ENCODE measurements at places on chromosomes 5 and 9.

- peak; percentile 23 for DNase-seq
Measured at GRCh38 chr5:151315998-151316597, 12.5 kb upstream of the SLC36A3 start.

DNA sequence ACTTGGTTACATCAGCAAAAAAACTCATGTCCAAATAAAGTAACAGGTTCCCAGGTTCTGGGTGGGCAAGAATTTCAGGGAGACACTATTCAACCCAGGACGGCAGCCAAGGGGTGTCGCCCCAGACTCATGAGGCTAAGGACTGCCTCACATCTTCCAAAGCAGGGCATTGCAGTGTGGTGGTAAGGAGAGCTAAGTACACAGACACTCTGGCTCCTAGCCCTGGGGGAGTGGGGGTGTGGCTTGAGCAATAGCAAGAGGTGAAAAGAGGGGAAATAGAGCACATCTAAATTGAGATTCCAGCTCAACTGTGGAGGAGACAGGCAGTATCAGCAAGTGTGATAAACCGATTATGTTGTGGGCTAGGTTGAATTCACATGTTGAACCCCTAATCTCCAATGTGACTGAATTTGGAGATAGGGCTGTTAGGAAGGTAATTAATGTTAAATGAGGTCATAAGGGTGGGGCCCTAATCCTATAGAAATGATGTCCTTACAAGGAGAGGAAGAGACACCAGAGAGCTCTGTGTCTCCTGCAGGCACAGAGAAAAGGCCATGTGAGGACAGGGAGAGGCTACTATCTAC lies 49.9 kb upstream of the MARCHF11 start:
- DNase-seq = no peak

- DNase-seq = no peak
Measured at GRCh38 chr5:126864042-126864688, 87.2 kb downstream of the LMNB1 start.

- DNase-seq = no peak
Measured at GRCh38 chr5:147559749-147560148, 49.9 kb upstream of the DPYSL3 start.

DNA sequence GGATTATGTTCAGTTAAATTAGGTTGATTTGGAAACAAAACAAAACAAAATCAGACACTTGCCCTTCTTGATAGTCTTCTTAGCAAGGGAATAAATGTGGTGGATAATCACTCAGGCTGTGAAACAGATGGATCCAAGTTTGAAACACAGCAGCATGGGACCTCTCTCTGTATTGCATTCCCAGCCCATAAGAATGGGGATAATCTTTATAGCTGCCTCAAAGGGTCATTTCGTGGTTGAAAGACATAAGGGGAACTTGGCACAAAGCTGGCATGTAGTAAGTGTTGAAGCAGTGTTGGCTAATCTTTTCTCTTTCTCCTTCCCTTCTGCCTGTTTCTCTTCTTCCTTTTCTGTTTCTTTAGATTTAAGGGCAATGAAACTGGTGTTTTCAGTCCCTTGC lies 333.9 kb upstream of the TLE4 start:
- DNase-seq = no peak

DNA sequence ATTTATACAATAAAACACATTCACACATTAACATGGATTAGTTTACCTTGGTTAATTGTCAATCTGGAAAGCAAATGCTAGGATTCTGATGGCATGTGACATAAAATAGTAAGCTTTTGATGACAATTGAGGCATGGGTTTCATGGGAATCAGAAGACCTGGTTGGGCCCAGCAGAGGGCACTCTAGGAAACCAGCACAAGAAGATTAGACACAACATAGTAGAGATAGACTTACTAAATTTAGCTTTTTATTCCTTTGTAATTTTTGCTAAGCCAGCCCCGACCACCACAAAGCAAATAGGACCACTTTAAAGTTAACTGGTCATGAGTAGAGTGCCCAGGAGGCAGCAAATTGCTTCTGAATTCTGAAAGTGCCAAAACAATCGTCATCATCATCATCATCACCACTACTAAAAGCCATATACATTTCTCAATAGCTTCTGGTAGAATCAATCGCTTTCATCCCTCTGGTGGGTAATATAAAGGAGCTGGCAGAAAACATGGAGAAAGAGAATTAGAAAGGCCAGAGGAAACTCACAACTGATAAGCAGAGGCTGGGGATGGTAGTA lies 163.2 kb downstream of the ARRDC3 start:
- DNase-seq = no peak

GRCh38 chr9:124218987-124219461 lies 38.7 kb upstream of the NEK6 start:
- DNase-seq = no peak

- no peak for DNase-seq
Measured at GRCh38 chr5:133112026-133112660, 60.3 kb downstream of the HSPA4 start.

- DNase-seq = no peak
Measured at GRCh38 chr5:170263906-170264305, 31.1 kb downstream of the C5orf58 start.

GRCh38 chr9:132898051-132898450 lies 19.4 kb downstream of the SPACA9 start:
- no peak for DNase-seq

- DNase-seq = no peak
Measured at GRCh38 chr9:109011231-109011671, 2.0 kb downstream of the CTNNAL1 start.

- DNase-seq = no peak
Measured at GRCh38 chr9:126377176-126377509, 50.5 kb downstream of the MVB12B start.

DNA sequence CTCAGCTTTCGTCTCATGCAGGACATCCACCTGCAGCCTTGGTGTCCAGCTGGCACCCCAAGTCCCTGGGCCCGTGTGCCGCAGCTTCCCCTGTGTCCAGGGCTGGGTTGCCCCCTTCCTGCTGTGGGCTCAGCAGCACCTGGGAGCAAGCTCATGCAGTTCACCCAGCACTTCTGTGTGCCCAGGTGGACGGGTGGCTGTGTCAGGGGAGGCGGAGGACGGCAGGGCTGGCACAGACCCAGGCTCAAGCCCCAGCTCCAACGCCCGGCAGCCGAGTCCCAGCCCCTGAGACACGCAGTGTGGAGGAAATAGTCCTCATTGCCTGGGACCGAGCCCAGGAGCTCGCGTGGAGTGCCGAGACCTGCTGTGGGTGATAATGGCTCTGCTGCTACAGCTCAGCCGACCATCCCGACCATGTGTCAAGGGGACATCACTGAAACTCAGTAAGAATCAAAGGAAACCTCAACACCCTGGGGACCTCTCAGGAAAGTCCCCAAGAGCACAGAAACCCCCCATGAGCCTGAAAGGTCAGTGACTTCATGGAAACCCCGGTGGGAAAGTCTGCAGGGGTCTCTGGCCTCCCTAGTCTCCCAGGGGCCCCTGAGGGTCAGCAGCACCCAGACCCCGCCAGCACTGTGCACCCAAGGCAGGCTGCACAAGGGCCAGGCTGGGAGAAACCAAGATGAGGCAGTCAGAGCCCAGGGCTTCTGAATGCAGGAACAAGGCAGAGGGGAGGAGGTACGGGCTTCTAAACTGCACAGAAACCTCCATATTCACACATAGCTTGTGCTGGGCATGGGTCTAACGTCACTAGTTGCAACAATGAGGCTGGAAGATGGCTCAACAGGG lies 38.8 kb downstream of the LPCAT1 start:
- no peak for DNase-seq

- no peak for DNase-seq
Measured at GRCh38 chr5:84870369-84870768, 485.7 kb upstream of the EDIL3 start.

DNA sequence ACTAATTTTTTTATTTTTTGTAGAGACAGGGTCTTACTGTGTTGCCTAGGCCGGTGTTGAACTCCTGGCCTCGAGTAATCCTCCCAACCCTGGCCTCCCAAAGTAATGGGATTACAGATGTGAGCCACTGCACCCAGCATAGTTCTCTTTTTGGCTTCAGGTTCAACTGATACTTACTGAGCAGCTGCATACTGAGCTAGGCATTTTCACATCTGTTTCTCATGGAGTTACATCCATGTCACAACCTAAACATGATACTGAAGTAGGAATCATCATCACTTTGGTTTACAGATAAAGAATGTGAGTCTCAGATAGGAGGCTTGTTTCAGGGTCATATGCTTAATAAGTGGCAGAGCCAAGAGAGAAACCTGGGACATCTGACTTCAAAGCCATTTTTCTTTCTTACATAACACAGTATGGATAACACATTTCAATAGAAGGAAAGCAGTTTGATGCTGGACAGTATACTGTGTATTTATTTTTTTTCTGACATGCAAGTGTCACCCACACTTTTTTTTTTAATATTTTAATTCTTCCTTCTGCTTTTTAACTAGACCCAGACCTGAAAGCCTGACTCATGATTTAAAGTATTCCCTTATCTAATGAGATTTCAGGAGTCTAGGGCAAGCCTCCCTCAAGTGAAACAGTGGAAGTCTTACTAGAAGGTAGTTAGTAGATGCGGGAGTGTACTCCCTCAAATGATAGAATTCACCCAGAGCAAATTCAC lies 90.8 kb downstream of the HACD4 start:
- no peak for DNase-seq

GRCh38 chr5:96339862-96340261 lies 93.2 kb downstream of the PCSK1 start:
- no peak for DNase-seq

GRCh38 chr9:115198001-115198400 lies 80.0 kb upstream of the TNC start:
- no peak for DNase-seq

DNA sequence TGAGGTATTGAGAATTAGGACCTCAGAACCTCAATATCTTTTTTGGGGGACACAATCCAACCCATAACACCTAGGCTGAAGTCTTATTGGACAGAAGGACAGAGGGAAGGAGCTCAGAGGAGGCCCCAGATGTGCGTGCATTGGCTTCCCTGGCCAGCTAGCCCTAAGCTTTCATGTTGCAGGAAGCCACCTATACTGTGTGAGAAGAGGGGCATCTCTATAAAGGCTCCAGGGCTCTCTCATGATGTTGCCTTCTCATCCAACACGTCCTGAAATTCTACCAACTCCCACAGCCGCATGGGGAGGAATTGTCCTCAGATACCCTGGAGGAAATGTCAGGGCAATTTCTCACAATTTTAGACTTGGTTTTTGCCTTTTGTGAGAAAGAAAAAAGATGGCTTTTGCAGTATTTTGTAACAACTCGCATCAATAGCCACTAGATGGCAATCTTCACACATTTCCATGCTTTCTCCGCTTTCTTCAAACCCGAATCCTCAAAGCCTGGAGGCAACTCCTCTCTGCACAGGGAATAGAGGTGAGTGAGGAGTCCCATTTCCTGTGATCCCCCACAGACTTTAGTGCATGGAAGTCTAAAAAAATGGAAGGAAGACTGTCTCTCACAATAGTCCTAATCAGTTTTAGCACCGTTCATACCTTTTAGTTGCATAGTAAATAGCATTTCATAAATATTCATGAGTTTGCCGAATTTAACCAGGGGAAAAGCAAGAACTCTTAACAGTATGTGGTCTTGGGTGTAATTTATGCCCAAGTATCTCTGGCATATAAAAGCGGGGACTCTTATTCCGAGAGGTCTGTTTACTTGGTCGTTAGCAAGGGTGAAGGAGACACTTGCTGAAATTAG lies 7.4 kb upstream of the PPP3R2 start:
- peak; percentile 49 for DNase-seq

DNA sequence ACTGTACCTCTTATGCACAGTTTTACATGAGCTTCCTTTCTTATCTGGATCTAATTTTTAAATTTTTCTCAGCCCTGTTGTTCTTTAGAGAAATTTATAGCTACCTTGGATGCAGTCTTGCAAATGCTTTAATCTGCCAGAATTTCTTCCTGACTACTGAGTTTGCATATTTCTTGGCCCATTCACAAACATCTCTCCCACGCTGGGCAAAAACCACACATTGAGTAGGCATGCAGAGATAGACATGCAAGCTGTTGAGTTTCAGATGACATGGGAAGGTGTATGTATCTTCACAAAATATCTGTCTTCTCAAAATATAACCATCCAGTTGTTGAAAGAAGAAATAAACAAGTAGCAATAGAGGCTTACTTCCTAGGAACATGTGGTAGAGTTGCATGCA lies 101.2 kb downstream of the PARP8 start:
- no peak for DNase-seq

DNA sequence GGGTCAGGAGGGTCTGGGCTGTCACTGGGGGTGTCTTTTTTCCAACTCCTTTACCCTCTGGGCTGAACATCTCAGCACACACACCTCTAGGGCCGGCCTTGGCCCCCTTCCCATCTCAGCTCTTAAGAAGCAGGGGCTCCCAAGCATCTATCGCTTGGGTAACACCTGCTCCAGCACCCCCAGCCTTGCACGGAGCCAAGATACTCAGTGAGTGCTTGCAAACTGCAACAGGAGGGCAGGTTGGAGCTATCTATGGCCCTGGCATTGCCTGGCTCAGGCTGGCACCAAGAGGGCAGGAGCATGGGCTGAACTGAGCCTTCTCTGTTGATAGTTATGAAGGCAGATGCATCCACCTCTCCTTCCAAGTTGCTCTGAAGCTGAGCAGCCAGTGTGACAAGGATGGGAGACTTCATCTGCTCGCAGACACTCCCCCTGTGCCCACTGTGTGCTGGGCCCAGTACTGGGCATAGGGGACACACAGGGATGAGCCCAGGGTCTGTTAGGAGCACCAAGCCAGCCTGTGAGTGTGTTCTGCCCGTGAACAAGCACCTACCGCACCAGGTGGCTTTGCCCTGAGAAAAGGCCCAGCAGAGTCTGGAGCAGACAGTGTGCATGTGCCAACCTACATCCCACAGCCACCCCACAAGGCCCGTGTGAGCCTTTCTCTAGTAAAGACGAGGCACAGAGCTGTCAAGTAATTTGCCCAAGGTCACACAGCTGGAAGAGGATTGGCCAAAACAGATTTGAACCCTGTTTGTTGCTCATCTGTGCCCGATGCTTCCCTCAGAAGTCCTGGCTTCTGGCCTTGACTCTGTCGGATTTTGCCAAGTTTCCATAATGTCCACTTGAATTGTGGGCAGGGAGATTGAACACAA lies 58.2 kb downstream of the PHF2 start:
- DNase-seq = no peak

DNA sequence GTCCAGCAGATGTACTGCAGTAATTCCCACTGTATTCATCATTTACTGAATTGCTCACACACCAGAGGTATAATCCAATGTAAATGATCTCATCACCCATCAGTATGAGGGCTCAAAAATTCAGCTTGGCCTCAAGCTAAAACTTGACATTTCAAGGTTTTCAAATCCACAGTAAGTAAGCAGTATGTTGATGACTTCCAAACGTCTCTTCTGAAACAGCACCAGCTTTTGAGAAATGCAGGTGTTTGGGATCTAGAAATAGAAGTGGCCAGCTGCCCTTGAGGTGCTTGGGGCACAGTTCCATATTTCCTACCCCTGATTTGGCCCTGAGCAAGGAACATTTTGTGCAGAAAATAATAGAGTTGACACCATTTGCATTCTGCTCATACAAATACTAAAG lies 388.0 kb upstream of the TUSC1 start:
- no peak for DNase-seq

DNA sequence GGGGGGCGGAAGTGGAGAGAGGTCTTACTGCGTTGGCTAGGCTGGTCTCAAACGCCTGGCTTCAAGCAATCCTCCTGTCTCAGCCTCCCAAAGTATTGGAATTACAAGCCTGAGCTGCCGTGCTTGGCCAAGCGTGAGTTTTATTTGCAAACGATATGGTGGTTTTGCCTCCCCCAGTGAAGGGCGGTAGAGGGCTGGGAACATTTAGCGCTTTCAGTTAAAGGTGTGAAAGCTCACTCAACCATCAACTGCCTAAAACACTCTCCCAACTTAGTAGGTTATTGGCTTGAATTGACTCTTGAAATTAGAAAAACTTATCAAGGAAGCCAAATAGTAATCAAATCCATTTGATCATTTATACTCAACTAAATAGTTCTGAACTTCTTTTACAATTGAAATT lies 156.3 kb downstream of the ESM1 start:
- DNase-seq = no peak

GRCh38 chr9:37528652-37529471 lies 43.1 kb downstream of the POLR1E start:
- DNase-seq = peak; percentile 29

Data from left renal pelvis (tissue), 4 donors.